ENCODE measurements at places on chromosomes 11 and 22.

GRCh38 chr22:26701323-26701722 is 43.9 kb downstream of the MIAT start:
- no peak for DNase-seq

- DNase-seq = no peak
Observed at GRCh38 chr11:72375241-72375960, 58.9 kb downstream of the CLPB start.

DNA sequence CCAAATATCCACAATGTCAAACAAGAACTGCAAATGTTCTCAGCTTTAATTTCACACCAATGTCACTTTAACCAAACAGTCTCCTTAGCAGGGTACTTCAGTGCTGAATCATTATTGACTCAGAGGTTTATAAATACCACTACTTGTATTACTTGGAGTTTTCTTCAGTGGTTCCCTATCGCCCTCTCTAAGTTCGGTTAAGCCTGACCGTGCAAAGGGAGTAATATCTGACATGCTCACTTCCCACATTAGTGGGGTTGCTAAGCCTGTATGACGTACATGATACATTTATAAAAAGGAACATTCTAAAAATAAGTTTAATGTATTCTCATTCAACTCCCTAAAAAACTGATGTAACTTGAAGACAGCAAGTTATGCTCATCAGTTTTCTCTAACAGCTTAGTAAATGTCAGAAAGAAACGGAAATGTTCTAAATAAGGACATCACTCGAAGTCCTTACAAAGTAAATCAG is 93.1 kb upstream of the ZC3H12C start:
- no peak for DNase-seq

DNA sequence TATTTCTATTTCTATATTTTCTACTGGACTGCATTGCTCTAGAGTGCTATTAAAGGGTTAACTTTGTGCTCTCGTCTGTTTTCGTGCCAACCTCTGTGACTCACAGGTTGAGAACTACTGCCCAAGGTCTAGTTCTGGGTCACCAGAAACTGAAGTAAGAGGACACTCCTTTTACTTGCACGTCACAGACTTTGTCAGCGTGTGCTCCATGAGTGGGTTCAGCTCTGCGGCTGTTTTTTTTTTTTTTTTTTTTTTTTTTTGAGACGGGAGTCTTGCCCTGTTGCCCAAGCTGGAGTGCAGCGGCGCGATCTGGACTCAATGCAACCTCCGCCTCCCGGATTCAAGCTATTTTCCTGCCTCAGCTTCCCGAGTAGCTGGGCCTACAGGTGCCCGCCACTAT is 49.8 kb downstream of the CLMP start:
- DNase-seq = no peak

DNA sequence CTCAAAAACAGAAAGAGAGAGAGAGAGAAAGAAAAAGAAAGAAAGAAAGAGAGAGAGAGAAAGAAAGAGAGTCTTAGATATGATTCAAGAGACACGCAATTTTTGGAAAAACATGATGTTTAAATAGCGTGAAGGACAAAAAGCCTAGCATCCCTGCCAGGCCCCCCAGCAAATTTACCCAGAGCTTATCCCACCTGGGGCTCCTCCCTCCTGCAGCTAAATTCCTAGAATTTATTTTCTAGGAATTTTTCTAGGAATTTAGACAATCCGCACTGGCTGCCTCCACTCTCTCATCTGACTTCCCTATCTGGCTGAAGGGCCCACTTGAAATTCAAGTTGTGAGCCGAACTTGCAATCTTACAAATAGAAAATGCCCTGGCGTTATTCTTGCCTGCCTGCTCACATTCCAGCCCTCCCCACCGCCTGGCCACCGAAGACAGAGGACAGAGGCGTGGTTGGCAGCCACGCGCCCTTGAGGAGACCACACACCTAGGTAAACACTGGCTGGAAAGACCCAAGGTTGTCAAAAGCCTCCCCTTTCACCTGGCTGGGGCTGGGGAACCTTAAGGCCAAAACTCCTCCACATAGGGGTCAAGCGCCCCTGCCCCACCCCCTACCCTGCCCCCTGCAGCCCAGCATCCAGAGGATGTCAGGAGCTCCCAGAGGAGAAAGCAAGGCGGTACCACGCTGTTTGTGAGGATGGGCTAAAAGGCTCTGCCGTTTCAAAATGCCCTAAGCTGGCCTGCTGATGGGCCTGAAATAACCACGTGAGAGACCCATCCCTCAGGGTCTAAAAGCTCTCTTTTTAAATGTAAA is 42.2 kb downstream of the AHNAK start:
- no peak for DNase-seq

GRCh38 chr11:116033931-116034553 is 529.8 kb upstream of the CADM1 start:
- no peak for DNase-seq

DNA sequence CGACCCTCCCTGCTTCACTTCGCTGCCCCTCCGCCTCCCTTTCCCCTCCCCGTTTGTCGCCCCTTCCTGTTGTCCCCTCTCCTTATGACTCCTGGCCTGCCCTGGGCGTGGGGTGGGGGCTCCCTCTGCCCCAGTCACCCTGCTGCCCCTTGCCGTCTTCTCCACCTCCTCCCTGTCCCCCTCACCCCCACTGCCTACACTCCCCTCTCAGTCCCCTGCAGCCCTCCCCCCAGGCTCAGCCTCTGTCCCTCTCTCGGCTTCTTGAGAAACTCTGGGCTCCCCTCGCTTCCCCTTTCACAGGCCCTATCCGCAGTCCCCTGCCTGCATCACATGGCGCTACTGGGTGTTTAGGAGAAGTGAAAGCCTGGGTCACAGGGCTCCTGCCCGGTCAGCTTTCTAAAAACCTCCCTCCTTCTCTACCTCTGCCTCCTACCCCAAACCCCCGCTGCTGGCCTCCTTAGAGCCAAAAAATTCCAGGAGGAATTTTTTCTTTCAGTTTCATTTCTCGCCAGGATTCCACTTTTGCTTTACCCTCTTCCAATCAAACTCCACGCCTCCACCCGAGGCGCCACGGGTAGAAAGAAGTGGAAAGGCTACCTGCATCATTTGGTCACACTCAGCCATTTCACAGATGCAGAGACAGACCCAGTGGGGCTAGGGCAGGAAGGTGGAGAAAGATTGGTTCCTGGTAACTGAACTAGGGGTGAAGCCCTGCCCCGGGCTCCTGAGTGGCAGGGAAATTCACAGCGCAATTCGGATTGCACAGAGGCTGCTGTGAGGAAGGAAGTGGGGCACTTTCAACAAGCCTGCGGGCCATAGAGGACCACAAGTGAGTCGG is at the start of gene SLC15A3:
SLC15A3 (minus strand) TSS at position 273 of the 838 bp plus-strand sequence. CDS start 625 bp downstream, outside the sequence.
- peak; percentile 59 for DNase-seq
